Endothelial cell of umbilical vein (primary cell): ENCODE measurements at places on chromosomes 11 and 22. TPM values are rescaled to one million over a fixed set of nuclear protein-coding genes. Genes with fewer than 3 reads are reported as not detected.

Gene IL18BP
- 12.9 and 13.0 TPM in 2 replicates for total RNA-seq

Gene KRTAP5-7
- total RNA-seq, result not detected in 2 replicates

DNA sequence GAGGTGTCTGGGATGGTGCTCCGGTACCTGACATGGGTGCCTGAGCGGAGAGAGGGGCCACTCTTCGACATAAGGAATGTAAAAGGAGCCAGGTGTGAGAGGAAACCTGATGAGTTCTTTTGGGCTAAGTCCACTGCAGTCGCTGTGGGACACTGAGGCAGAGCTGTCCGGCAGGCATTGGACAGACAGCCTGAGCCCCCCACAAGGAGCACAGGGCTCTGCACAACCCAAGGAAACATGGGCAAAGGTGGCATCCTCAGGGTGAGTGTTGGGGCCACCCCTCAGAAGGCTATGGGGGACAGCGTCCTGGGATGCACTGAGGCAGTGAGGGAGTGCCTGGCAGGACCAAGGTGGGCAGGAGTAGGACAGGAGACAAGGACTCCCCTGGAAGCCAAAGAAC lies 57.7 kb upstream of the EMID1 start:
- no peaks in the 10 kb centered on the region for H3K4me1 ChIP-seq
- H3K27ac ChIP-seq, result no peak overlapping the region
- H3K27me3 ChIP-seq, result peaks cover 8% of the 10 kb centered on the region
- no peak for DNase-seq

- no peak overlapping the region for H3K4me3 ChIP-seq
- DNase-seq, result no peak
- no peak overlapping the region for H3K27ac ChIP-seq
- no peaks in the 10 kb centered on the region for H3K36me3 ChIP-seq
- H3K4me1 ChIP-seq, result no peaks in the 10 kb centered on the region
- peaks cover 46% of the 10 kb centered on the region for H3K27me3 ChIP-seq
Measured at GRCh38 chr11:130426837-130427341, 1.5 kb downstream of the ADAMTS8 start.
